ENCODE measurements at places on chromosomes 5 and 9.

- DNase-seq, result no peak
Measured at GRCh38 chr5:79582186-79582585, 30.1 kb upstream of the TENT2 start.

DNA sequence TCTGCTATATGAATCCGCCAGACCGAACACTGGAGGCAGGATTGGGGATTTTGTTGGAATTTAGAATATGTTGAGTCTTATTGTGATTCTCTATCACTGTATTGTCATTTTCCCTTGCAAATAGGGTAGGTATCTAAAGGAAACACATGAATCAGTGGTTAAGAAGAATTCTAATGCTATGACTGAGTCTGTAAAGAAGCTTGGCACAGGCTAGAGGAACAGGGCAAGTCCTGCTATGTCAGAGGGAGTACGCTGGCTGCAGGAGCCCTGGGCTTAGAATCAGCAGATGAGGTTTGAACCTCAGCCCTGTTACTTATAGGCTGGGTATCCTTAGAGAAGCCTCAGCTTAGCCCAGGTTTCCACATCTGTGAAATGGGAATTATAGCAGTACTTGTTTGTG, 198.1 kb downstream of the NR3C1 start:
- DNase-seq, result peak; percentile 98

DNA sequence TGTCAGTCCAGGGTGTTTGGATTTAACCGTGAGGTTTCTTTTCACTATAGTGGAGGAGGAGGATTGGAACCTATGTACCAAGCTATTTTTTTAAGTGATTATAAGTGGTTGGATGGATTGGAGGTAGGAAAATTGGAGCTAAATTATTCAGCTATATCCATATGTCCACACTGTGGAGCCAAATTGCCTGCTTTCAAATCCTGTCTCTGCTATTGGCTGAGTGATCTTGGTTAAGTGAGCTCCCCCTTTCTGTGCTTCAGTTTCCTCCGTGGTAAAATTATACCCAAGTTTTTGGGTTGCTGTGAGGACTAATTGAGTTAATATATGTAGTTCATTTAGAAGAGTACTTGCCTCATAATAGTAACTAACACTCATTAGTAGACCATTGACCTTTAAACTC, 2.5 kb downstream of the CENPP start:
- peak; percentile 56 for DNase-seq

DNA sequence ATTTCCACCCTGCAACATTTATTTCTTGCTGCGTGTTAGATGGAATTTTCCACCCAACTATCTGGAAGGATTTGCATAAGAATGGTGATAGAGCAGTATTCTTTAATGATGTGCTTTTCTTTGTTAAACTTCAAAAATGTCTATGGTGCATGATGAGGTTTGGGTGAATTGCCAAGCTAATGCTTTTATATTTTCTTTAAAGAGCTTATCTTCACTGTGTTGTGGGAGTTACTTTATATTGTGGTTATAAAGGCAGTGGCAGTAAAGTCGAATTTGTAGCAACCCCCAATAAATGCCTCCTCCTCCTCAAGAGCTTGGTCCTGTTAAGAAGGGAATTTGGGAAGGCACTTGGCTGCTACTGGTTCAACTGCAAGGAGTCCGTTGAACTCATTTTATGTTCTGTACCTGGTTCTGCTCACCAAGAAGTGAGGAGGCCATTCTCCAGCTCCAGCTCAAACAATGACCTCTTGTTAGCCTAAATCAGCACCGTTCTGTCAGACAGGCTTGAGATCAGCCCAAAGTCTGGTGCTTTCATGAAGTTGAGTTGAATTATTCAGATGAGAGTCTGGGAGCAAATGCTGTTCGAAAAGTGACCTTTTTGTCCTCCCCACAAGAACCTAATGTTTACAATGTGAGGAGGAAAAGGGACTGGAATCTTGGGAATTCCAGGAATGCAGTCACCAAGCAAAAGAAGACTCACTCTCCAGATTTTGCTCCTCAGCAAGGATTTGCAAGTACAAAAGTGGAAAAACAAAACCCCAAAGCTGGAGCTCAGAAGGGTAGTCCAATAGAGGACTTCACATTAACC, 217.0 kb downstream of the TMEM38B start:
- DNase-seq, result peak; percentile 68

DNA sequence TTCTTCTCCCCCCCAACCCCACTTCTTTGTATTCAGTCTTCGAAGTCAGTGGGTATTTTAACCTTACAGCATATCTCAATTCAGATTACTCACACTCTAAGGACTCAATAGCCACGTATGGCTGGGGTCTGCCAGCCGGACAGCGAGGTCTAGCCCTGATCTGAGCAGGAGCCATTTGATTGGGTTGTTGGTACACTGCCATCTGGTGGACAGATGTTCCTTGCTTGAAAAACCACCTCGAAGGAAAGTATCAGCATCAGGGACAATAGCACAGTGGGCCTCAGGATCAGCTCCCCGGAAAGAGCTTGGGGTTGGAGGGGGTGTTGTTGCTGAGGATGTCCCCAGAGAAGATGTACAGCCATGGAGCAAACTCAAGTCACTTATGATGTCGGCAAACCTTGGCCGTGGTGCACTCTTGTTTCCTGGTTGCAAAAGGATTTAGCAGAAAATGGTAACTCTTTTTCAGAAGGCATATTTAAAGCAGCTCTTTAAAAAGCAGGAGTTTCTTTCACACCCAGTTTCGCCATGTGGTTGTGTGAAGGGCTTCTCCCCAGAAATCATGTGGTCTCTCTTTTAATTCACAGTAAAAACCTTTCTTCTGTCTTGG, 31.7 kb upstream of the KCNMB1 start:
- peak; percentile 64 for DNase-seq

GRCh38 chr5:147860641-147861025, 17.9 kb upstream of the SCGB3A2 start:
- DNase-seq, result no peak

GRCh38 chr5:154418344-154418820, 27.4 kb upstream of the SAP30L start:
- DNase-seq, result no peak

GRCh38 chr5:158456756-158457155, 597.8 kb upstream of the CLINT1 start:
- DNase-seq, result peak; percentile 89

GRCh38 chr5:89703817-89704216, 705.7 kb downstream of the CETN3 start:
- peak; percentile 74 for DNase-seq

- DNase-seq, result peak; percentile 79
Measured at GRCh38 chr5:160083501-160083900, 35.7 kb downstream of the PWWP2A start.

GRCh38 chr9:19934301-19934871, 145.5 kb upstream of the SLC24A2 start:
- peak; percentile 44 for DNase-seq

- DNase-seq, result no peak
Measured at GRCh38 chr5:167442922-167443321, 848.5 kb upstream of the WWC1 start.

GRCh38 chr5:40571729-40572128, 108.0 kb upstream of the PTGER4 start:
- DNase-seq, result no peak

- no peak for DNase-seq
Measured at GRCh38 chr5:141913560-141914198, 10.0 kb upstream of the DELE1 start.

GRCh38 chr5:42855811-42856210, 44.1 kb upstream of the SELENOP start:
- DNase-seq, result no peak

- no peak for DNase-seq
Measured at GRCh38 chr9:117249799-117250198, 165.1 kb downstream of the ASTN2 start.

- no peak for DNase-seq
Measured at GRCh38 chr5:138054206-138054605, 21.3 kb upstream of the FAM13B start.

DNA sequence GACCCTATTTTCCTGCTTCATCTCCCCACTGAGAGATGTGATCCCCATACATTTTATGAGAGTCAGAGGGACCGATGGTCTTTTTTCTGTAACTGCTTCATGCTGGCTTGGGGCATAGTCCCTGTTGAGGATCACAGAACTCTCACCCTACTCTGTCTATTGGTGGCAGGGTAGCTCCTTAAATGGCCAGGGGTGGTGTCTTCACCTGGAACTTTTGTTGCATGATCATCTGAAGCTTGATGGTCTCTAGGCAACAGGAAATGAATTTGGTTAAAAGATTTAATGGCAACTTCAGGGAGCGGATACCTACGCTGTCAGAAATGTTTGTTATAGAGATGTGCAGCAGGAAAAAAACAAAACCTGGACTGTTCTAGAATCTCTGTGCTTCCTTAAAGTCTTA, 87.0 kb upstream of the GLIS3 start:
- no peak for DNase-seq

- no peak for DNase-seq
Measured at GRCh38 chr9:81849631-81850259, 78.5 kb upstream of the SPATA31D4 start.

DNA sequence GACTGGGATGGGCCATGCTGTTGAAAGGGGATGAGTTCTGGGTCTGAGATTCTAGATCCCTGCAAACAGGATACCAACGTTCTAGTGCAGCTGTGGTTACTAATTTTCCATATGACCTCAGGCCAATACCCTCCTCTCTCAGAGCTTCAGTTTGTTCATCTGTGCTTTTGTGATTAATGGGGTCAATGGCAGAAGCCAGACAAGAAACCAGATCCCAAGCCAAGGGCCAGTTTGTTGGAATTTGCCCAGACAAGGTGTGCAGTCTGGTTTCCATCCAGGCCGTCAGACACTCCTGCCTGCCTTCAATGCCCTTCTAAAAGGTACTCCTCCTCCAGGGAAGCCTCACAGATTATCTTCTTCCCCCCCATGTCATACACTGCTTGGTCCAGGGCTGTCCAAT, 11.4 kb downstream of the MYORG start:
- no peak for DNase-seq

GRCh38 chr5:170442921-170443320, 53.8 kb upstream of the KCNMB1 start:
- no peak for DNase-seq

DNA sequence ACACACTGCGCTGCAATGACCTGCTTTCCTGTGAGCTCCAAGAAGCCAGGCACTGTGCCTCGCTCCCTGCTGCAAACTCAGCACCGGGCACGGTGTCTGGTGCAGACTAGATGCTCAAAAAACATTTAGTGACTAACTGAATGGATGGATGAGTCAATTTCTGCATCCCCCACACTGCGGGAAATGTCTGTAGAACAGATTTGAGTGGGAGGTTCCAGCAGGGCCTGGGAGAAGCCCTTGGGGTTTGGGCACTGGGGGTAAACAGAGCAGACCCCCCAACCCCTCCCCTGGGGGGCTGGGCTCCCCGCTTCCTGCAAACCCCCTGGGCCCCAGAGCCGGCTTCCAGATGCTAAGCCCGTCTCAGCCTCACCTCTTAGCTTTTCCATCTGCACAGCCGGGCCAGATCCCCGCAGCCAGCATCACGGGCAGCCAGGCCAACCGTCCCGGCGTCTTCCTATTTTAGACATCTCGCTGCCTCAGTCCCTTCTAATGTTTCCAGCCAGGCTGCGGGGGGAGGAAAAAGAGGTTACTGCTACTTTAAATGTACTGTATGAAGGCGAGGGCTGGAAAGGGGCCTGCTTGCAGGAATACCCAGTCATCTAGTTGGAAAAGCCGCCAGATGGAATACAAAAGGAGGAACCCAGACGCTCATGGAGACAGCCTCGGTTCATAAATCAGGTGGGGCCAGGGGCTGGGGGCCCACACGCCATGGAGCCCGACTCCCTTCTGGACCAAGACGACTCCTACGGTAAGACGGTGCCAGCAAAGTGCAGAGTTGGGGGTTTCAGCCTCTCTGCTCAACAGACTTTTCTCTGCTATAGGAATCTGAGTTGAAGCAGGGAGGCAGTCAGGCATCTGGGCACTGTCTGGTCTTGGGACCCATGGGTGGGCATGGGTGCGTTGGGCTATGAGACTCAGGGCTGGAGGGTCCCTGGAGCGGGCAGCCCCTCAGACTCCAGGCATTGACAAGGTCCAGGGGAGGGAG, 67.1 kb upstream of the GGTA1 start:
- peak; percentile 76 for DNase-seq

DNA sequence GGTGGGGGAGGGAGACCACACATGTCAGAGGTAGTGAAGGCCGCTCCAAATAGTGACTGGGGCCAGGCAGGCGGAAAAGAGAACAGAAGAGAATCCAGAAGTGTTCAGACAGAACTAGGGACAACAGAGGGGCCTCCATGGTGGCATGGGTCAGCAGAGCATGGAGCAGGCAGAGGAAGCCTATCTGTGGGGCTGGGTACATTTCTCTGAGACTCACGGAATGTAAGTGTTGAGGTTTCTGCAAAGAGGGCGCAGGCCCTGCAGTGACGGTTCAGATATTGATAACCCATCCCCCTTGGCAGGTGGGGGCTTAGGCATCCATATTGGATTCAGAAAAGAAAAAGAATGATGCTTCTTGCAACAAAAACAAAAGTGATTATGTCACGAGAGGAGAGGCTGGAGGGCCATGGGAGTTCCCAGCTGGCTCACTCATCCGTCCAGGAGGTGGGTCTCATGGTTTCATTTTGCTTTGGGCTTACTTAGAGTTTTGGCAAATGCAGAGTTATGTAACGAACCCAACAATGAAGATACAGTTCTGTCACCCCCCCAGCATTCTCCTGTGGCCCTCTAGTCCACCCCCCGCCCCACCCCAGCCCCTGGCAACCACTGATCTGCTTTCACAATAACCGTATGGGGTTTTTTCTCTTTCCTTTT, 5.4 kb upstream of the RMND5B start:
- no peak for DNase-seq

DNA sequence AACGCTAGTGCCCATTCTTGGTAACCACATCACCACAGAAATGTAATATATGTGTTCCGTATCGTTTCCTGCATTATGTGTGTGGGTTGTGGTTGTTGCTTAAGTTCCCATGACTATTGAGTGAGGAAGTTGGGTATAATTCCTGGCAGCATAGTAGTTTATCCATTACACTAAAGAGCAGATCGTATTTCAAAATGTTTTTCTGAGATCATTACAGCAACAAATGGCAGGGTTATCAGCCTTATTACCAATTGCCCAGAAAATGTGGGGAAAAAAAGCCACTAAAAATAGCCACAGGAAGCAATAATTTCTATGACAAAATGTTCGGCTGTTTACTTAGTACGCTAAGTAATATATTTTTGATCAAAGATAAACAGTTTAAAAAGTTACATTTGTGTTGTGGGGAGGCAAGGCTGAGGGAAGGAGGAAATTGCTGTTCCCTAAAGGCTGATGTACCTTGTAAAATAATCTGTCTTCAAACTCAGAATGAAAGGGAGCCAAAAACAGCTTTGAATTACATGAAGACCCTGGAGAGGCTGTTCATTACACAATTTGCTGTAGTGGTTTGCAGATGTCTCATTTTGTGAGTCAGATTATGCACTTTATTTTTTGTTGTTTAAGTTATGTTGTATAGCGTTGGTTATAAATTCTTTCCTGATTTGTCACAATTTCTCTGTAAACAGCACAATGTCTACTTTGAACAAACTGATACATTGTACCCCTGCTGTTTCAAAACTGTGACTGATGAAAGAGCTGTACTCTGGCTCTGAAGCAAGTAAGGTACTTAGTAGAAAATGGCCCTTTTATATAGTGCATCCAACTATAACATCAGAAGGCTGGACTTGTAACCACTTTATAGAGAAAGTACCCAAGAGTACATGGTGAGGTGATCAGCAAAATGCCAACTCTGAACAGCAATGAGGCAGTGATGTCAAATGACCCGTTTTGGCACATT, 1028.5 kb downstream of the NR2F1-AS1 start:
- DNase-seq, result peak; percentile 99

- no peak for DNase-seq
Measured at GRCh38 chr5:81345411-81346003, 44.1 kb downstream of the ZCCHC9 start.

Measured in fibroblast of skin of back (primary cell).